ENCODE measurements at places on chromosomes 1 and 21.

DNA sequence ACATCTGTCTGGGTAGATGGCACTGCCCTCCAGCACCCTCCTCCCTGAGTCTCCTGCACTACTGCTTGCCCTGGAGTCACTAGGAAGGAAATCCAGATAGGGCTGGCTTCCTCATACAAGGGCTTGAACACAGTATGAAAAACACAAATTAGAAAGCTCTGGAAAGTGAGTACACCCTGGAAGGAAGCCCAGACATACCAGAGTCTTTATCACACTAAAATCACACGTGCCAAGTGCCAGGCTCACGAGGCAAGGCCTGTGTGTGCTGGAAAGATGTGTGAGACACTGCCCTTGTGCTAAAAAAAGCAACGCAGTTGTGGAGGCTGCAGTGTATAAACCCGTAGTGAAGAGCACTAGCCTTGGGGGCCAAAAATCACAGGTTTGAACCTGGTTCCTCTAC is 28.3 kb upstream of the S100A7 start:
- peak; percentile 31 for DNase-seq

DNA sequence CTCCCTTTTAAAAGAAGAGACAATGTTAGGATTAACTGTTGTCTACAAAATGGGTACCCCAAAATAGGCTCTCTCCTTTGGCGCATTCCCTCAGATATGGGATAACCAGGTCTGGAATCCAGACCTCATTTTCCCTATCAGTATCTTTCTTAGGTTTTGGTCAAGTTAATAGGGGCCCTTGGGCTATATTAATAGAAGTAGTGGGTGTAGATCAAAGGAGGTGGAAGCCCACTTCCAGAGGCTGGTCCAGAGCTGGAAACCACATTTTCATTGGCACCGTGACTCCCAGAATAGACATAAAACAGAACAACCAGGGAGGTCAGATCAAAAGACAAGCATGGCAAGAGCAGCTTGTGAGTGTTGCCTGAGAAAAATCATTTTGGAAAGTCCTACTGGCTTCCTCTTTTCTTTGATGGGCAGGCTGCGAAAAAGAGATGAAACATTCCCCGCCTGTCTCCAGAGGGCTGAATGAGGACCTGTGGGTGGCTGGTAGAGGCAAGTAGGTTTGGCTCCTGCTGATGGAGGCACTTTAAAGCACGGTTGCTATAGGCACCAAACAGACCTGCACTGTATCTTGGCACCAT is 25.8 kb upstream of the KIF21B start:
- no peak for DNase-seq

- no peak for DNase-seq
These were observed 42.2 kb downstream of the SPATA17 start for GRCh38 chr1:217673387-217673786.

GRCh38 chr1:40092706-40093639 is 4.1 kb downstream of the PPT1 start:
- DNase-seq, result no peak

GRCh38 chr1:38512789-38513188 is 346.8 kb downstream of the RRAGC start:
- DNase-seq, result no peak

GRCh38 chr1:241702442-241703373 is 50.6 kb downstream of the WDR64 start:
- DNase-seq, result peak; percentile 9

GRCh38 chr1:162333991-162334390 is 42.7 kb downstream of the SPATA46 start:
- DNase-seq, result no peak

DNA sequence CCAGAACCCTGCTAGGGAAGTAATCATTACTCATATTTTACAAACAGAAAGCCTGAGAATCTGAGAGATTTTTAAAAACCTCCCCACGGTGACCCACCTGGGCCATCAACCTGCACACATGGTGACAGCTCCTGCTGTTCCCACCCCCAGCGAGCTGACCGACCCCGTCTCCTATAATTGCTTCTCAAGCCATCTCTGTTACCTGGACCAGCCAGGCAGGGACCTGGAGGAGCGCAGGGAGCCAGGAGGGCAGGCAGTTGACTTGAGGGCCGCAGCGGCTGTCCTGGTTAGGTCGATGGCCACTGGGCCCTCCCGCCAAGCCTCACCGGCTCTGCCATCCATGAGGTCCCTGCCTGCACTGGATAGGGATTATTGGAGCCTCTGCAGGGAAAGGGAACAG is 7.7 kb downstream of the TFF2 start:
- no peak for DNase-seq

- DNase-seq, result no peak
These were observed 9.5 kb upstream of the PLEKHM2 start for GRCh38 chr1:15674386-15675159.

GRCh38 chr21:14968029-14968428 is 96.8 kb downstream of the NRIP1 start:
- no peak for DNase-seq

DNA sequence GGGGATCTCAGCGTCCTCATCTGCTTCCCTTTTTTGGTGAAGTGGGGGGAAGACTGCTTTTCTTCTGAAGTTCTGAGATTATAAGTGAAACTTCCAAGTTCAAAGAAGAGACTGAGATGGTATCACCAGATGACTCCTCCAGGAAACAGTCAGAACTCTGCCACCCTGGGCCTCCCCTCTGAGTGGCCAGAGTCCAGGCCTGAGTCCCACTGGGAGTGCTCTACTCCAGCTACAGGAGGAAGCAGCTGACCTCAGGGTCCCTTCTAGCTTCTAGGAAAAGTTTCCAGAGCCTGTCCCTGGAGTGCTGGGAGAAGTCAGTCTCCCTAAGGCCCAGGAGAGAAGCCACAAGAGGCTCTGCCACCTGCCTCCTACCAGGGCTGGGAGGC is 104.7 kb downstream of the CASZ1 start:
- DNase-seq, result no peak

DNA sequence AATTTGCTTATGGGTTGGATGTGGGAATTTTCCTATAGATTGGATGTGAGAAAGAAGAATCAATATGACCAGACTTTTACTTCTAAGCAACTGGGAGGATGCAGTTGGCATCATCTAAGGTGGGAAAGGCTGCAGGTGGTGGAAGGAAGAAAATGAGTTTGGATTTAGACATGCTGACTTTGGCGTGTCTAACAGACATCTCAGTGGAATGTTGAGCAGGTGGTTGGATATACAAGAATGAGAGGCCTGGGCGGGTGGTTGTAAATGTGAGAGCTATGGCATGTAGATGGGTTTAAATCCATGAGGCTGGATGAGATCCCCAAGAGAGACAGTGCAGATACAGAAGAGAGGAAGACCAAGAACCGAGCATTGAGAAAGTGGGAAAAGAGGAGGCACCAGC is 10.5 kb downstream of the ADORA1 start:
- no peak for DNase-seq

- DNase-seq, result no peak
These were observed 244.7 kb downstream of the SIPA1L2 start for GRCh38 chr1:232385221-232385620.

DNA sequence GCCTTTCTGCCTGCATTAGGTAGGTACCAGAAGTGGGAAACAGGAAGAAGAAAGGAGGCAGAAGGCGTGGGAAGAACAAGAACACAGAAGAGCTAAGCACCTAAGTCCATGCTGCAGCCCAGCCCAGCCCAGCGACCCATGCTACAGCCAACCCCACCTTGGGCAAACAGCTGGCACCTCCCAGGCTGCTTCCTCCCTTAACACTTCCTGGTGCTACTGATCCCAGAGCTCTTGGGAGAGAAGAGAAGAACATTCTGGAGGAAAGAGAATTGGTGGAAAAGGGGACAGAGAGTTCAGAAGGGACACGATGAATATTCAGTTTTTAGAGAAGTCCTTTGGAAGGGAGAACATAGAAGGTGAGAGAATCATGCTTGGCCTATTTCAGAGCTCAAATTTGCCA is 28.5 kb downstream of the PLEKHA6 start:
- DNase-seq, result no peak

GRCh38 chr1:237684236-237684635 is 206.5 kb downstream of the ZP4 start:
- no peak for DNase-seq

GRCh38 chr1:194658090-194658439 is 1471.7 kb upstream of the B3GALT2 start:
- peak; percentile 34 for DNase-seq

- no peak for DNase-seq
These were observed 260.7 kb downstream of the CHRM3 start for GRCh38 chr1:239647045-239647444.

DNA sequence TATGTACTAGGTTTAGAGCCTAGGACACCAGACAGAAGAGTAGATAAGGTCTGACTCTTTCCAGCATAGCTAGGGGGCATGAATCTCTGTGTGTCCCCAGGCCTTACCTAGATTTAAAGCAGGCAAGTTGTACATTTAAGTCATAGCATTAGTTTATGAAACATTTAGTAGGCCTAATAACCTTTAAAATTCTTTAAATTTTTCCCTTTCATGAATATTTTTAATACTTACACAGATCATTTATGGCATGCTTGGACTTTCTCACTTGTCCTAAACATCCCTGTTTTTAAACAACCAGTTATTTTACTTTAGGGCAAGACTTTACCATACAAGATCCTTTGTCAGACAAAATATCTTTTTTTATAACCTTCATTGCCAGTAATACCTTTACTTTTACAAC is 258.4 kb upstream of the ZRANB2 start:
- no peak for DNase-seq

- no peak for DNase-seq
These were observed 61.6 kb downstream of the SELENOF start for GRCh38 chr1:86852289-86852688.

DNA sequence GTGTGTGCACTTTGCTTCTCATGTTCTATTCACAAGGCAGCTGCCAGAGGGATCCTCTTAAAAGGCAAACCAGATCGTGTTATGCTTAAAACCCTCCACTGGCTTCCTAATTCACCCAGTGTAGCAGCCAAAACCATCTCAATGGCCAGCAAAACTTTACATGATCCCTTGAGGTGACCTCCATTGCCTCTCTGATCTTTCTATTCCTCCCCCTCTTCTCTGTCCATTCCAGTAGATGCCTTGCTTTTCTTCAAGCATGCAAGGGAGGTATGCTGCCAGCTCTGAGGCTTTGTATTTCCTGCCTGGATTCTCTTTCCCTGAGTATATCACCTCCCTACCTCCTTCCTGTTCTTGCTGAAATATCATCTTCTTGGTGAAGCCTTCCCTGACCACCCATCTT is 93.2 kb upstream of the KCNK2 start:
- DNase-seq, result no peak

DNA sequence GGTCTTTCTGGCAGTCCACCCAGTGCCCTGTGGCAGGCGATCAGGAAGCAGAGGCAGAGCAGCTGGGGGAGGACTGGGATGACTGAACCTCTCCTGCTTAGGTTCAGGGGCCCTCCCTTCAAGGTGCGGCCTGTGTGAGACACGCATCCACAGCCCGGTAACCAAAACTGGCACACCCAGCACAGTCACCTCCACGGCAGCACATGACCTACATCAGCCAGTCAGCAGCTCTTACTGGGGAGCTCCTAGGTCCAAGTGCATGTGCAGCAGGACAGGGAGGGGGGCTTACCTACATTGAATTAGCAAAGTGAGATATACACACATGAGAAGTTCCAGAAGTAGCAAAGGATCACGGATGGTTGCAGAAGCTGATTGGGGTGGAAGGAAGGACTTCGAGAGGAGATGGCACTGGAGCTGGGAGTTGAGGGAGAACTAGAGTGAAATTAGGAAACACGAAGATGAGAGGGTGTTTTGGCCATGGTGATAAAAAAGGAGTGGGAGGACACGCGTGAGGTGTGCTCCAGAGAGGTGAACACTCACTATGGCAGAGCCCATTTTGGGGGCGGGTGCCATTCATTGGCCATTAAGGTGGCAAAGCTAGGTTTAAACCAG is 51.4 kb upstream of the IRF2BP2 start:
- no peak for DNase-seq

- no peak for DNase-seq
These were observed 2.5 kb upstream of the TBX15 start for GRCh38 chr1:118990513-118991152.

GRCh38 chr1:67682659-67683197 is 2.3 kb upstream of the GADD45A start:
- DNase-seq, result no peak

DNA sequence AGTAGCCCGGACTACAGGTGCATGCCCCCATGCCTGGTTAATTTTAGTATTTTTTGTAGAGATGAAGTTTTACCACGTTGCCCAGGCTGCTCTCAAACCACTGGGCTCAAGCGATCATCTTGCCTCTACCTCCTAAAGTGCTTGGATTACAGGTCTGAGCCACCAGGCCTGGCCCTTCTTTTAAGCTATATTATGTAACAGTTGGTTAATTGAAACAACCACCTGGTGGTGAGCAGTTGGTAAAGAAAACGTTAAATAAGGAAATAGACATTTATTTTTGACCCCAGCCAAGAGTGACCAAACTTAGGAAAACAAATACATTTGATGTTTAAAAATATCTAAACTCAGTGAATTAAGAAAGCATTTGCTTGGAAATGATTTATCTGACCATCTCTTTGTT is 12.1 kb upstream of the PDC start:
- no peak for DNase-seq

- no peak for DNase-seq
These were observed at the start of gene KPRP for GRCh38 chr1:152757747-152758146. Gene KPRP (plus strand): TSS chr1:152758025. CDS start chr1:152759589, 1,564 bp downstream.

GRCh38 chr1:230123280-230124185 is 56.5 kb downstream of the GALNT2 start:
- DNase-seq, result no peak

GRCh38 chr1:152537496-152537895 is 23.2 kb downstream of the CRCT1 start:
- DNase-seq, result no peak

DNA sequence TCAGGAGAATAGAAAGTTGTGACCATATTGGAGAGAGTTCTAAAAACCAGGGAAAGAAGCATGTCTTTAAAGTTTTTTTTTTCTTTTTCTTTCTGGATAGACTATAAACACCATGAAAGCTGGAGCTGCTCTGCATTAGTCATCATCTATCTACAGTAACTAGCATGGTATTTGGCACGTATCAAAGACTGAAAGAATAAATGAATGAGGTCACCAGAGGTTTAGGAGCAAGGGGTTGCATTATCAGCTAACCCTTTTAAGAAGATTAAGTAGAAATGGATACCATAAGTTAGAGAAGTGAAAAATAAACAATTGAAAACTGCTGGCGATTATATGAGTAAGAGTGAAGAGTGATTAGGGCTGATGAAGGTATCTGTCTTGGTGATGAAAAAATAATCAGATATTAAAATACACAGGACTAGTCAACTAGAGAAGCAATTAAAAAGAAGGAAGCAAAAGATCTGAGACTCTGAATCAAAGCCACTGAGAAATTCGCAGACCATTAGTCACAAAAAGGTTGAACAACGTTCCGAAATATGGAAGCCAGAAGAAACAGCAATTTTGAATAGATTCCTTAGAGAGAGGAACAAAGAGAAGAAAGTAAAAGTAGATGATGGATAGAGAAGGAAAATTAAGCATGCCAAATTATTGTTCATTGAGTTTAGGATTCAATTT is 536.4 kb downstream of the DPYD start:
- DNase-seq, result peak; percentile 98

- DNase-seq, result no peak
These were observed 156.1 kb upstream of the IVNS1ABP start for GRCh38 chr1:185473186-185473585.
